ENCODE measurements at places on chromosomes 16 and 17.

DNA sequence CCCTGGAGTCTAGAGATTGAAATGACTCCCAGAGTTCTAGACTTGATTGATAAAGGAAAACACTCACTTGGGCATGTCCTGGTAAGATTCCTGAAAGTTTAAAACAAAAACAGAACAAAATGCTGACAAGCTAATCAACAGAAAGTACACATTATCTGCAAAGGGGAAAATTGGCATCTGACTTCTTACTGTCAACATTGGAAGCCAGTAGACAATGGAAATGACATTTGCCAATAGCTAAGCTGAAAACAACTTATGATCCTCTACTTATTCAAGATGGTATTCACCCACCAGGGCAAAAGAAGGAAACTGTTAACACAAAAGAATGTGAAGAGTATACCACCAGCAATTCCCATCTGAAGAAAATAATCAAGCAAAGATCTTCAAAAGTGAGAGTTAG, 36.8 kb upstream of the CDYL2 start:
- DNase-seq, result no peak

DNA sequence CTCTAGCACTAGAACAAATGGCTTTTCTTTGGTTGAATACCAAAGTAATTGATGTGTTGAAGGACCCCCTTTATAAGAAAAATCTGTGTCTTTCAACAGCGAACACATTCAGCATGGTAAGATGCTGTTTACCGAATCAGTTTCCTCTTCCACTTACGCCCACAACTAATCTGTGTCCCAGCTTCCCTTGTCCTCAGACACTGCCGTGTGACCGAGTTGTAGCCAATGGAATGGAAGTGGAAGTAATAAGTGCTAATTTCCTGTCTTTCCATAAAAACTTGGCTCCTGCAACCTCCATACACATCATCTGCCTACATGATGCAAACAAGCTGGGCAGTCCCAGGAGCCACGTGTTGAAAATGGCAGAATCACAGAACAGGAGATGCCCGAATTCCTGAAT, 10.4 kb downstream of the CDIPT start:
- no peak for DNase-seq

GRCh38 chr16:65375651-65376050, 253.8 kb upstream of the CDH11 start:
- no peak for DNase-seq

GRCh38 chr16:67944690-67945391, 921 bp upstream of the LCAT start:
- no peak for DNase-seq

DNA sequence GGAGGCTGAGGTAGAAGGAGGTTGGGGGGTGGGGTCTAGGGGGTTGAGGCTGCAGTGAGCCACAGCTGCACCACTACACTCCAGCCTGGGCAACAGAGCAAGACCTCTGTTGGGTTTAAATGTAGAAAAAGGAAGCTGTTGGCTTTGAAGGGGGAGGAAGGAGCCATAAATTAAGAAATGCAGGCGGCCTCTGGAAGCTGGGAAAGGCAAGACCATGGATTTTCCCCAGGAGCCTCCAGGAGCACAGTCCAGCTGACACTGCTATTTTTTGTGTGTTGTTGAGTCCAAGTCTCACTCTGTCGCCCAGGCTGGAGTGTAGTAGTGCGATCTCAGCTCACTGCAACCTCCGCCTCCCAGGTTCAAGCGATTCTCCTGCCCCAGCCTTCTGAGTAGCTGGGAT, 15.9 kb downstream of the LITAF start:
- no peak for DNase-seq

DNA sequence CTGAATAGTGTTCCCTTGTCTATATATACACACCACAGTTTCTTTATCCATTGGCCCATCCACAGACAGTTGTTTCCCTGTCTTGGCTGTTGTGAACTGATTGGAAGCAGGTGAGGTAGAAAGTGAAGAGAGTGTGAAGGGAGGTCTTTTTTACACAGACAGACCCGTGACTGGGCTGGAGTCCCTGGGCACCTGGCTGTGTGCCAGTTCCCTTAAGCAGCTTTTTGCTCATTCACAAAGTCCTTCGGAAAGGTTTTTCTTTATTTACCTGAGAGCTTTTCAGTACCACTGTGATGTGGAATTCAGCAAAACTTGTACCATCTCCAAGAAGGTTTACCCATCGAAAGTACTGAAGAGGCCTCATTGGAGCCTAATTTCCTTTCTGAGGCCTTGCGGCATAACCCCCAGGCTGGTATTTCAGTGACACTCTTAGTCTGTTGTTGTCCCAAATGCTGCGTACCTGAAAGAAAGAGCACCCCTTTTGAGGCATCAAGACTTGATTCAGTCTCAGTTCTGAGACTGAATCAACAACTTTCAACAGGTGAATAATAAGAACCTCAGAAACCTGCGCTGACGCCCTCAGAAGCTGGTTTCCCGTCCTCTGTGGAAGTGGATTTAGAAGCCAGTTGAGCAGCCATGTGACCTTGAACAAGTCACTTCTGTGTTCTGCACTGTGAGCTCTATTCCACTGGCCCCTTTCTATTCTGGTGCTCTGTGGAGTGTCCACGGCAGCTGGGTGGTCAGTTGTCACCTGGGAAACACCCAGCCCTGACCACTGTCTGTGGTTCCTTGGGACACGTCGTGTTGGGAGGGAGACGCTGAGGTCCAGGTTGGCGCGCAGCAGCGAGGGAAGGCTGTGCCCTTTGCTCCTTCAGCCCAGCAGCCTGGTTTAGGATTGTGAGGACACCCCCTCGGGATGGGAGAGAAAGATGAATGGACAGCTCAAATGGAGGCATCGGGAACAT, 53.9 kb upstream of the CRISPLD2 start:
- DNase-seq, result no peak

All from stimulated activated CD8-positive, alpha-beta memory T cell treated with anti-CD3 and anti-CD28 coated beads, Interleukin-15, amount 100 ng/mL, for 24 hours (primary cell).